ENCODE measurements at places on chromosomes 5 and 9. TPM values are rescaled to one million over a fixed set of nuclear protein-coding genes. Genes with fewer than 3 reads are reported as not detected.

IFNA10 gene
- total RNA-seq, result not detected

ALDH7A1 gene
- 47.7 TPM for total RNA-seq

SLC6A18 gene
- total RNA-seq, result not detected

DDX4 gene
- not detected for total RNA-seq

GFRA3 gene
- not detected for total RNA-seq

IFNA21 gene
- not detected for total RNA-seq

TTLL11 gene
- total RNA-seq, result 4.6 TPM

CNOT6 gene
- total RNA-seq, result 14.9 TPM

SNX24 gene
- total RNA-seq, result 18.7 TPM

CTNNA1 gene
- 215 TPM for total RNA-seq

NFIL3 gene
- total RNA-seq, result 6.0 TPM

RPL35 gene
- total RNA-seq, result 4,029 TPM

SPATA31C1 gene
- total RNA-seq, result not detected

PCDHB6 gene
- total RNA-seq, result not detected

SNAPC4 gene
- 7.6 TPM for total RNA-seq
